ENCODE measurements at places on chromosomes 5 and 9. TPM values are rescaled to one million over a fixed set of nuclear protein-coding genes. Genes with fewer than 3 reads are reported as not detected.
A peak's percentile ranks its signal among the peaks of the same experiment; 100 is the strongest.

Gene AGXT2
- total RNA-seq: not detected

Gene SPINK13
- total RNA-seq: not detected

Gene GPRIN1
- total RNA-seq: 2.6 TPM

Gene BTNL3
- not detected for total RNA-seq

Gene SDHA
- total RNA-seq: 130 TPM

Gene ITGA2
- 3.9 TPM for total RNA-seq

- H3K27ac ChIP-seq: no peak overlapping the region
- H3K36me3 ChIP-seq: no peaks in the 10 kb centered on the region
- H3K27me3 ChIP-seq: peaks cover 2% of the 10 kb centered on the region
- DNase-seq: no peak
- no peaks in the 10 kb centered on the region for H3K4me1 ChIP-seq
- no peak overlapping the region for H3K4me3 ChIP-seq
These were observed 133.5 kb downstream of the FAM114A2 start for GRCh38 chr5:153905219-153905618.

GRCh38 chr9:113807173-113808061 lies 68.7 kb upstream of the ZNF618 start:
- H3K36me3 ChIP-seq: no peaks in the 10 kb centered on the region
- peaks cover 8% of the 10 kb centered on the region for H3K27me3 ChIP-seq
- peaks cover 3% of the 10 kb centered on the region for H3K4me1 ChIP-seq
- H3K27ac ChIP-seq: no peak overlapping the region
- H3K4me3 ChIP-seq: no peak overlapping the region
- peak; percentile 32 for DNase-seq

- H3K4me3 ChIP-seq: peak overlapping the region; percentile 28
- H3K4me1 ChIP-seq: peaks cover 8% of the 10 kb centered on the region
- H3K36me3 ChIP-seq: no peaks in the 10 kb centered on the region
- no peak overlapping the region for H3K27ac ChIP-seq
These were observed 9.9 kb downstream of the MYOZ3 start for GRCh38 chr5:150670948-150671310.

GRCh38 chr5:179864686-179865085 lies 6.1 kb upstream of the MRNIP start:
- no peak for DNase-seq
- no peak overlapping the region for H3K4me3 ChIP-seq
- H3K27me3 ChIP-seq: no peaks in the 10 kb centered on the region

- H3K36me3 ChIP-seq: no peaks in the 10 kb centered on the region
- H3K4me3 ChIP-seq: no peak overlapping the region
- no peaks in the 10 kb centered on the region for H3K4me1 ChIP-seq
- no peak for DNase-seq
These were observed 54.5 kb upstream of the TAF11L2 start for GRCh38 chr5:17443333-17444130.

- no peaks in the 10 kb centered on the region for H3K27me3 ChIP-seq
- DNase-seq: no peak
- no peak overlapping the region for H3K4me3 ChIP-seq
- H3K27ac ChIP-seq: no peak overlapping the region
- H3K4me1 ChIP-seq: no peaks in the 10 kb centered on the region
- no peaks in the 10 kb centered on the region for H3K36me3 ChIP-seq
These were observed 216.3 kb downstream of the TTLL11 start for GRCh38 chr9:121876658-121877271.

- H3K27ac ChIP-seq: no peak overlapping the region
- H3K27me3 ChIP-seq: peaks cover 2% of the 10 kb centered on the region
- peak; percentile 7 for DNase-seq
These were observed 45.4 kb upstream of the MYOT start for GRCh38 chr5:137822158-137822764.

GRCh38 chr9:107898761-107899160 lies 409.2 kb upstream of the KLF4 start:
- no peak overlapping the region for H3K27ac ChIP-seq
- no peaks in the 10 kb centered on the region for H3K36me3 ChIP-seq
- H3K4me3 ChIP-seq: no peak overlapping the region
- no peaks in the 10 kb centered on the region for H3K4me1 ChIP-seq

- no peaks in the 10 kb centered on the region for H3K36me3 ChIP-seq
- no peak for DNase-seq
- no peak overlapping the region for H3K27ac ChIP-seq
- H3K4me3 ChIP-seq: no peak overlapping the region
- H3K27me3 ChIP-seq: peaks cover 2% of the 10 kb centered on the region
These were observed 213.5 kb downstream of the PJA2 start for GRCh38 chr5:109196087-109196822.

DNA sequence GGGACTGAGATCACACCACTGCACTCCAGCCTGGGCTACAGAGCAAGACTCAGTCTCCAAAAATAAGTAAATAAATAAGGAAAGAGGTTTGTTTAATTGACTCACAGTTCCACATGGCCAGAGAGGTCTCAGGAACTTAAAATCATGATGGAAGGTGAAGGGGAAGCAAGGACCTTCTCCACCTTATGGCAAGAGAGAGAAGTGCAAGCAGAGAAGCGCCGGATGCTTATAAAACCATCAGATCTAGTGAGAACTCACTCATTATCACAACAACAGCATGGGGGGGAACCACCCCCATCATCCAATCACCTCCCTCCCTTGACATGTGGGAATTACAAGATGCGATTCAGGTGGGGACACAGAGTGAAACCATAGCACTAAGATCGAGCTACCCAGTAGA lies 22.8 kb upstream of the RGMB start:
- DNase-seq: no peak
- peaks cover 10% of the 10 kb centered on the region for H3K27me3 ChIP-seq
- no peak overlapping the region for H3K4me3 ChIP-seq
- no peak overlapping the region for H3K27ac ChIP-seq
- H3K4me1 ChIP-seq: no peaks in the 10 kb centered on the region

DNA sequence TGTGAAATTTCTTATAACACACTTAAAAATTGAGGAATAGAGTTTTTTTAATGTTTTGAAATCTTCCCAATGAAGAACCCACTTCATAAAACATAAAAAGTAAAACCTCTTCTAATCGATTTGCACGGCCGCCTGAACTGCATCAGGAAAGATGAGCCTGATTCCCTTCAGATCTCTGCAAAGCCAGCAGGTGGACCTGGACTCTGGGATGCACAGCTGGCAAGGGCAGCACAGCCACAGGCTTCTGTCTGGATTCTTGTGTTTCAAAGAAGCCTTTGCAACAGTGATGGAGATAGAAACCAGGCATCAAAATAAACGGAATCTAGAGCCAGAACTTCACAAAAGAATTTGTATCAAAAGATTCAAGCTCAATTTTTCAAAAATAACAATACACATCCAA lies 36.0 kb upstream of the SPATA31C2 start:
- H3K36me3 ChIP-seq: no peaks in the 10 kb centered on the region
- H3K4me1 ChIP-seq: peaks cover 16% of the 10 kb centered on the region
- DNase-seq: no peak

DNA sequence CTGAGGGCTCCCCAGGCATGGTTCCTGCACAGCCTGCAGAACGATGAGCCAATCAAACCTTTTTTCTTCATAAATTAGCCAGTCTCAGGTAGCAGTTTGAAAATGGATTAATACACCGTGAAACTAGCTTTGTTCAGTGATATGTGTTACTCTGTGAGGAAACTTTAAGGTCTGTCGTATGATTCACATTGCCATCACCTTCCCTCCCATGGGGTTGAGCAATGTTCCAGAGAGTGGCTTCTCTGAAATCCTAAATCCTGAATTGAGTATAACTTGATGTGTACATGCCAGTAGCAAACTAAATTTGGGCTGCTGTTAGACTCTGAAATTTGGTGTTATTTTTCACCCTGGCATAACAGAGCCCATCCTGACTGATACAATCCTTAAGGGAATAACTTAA lies 866.4 kb upstream of the C9orf72 start:
- no peak for DNase-seq
- no peaks in the 10 kb centered on the region for H3K36me3 ChIP-seq
- no peaks in the 10 kb centered on the region for H3K4me1 ChIP-seq
- no peaks in the 10 kb centered on the region for H3K27me3 ChIP-seq
- no peak overlapping the region for H3K27ac ChIP-seq

DNA sequence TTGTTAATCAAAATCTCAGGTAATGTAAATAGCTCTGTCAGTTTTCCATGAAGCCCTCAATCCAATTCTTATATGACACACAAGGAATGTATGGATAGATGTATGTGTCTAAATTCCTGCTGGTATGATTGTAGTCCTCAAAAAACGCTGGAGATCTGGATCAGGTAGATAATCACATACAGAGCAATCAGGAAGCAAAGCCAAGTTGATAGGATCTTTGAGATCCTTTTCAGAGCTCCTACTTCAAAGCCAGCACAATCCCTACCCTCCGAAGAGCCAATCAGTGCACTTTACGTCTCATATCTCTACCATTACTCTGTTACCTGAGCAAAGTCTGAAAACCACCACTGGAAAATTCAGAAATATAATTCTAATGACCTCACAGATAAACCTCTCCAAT lies 27.4 kb downstream of the TYRP1 start:
- H3K36me3 ChIP-seq: no peaks in the 10 kb centered on the region
- no peaks in the 10 kb centered on the region for H3K27me3 ChIP-seq
- DNase-seq: no peak
- no peak overlapping the region for H3K27ac ChIP-seq
